ENCODE measurements at places on chromosomes 7 and 10.

DNA sequence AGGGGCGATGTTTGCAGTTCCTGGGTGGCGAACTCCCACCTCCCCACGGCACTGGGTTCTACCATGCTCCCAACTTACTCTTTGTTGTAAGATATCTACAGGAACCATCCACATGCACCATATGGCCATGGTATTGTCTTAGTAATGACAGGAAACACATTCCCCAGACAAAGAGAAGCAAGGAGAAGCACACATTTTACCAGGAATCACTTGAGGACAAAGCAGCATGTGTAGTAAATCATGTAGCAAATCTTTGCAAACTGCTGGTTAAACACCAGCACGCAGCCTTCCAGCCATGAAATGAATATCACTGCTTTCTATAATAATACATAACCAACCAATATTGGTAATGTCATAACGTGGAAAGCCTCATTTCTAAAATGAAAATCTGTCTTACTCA is 101.2 kb downstream of the NRP1 start:
- no peak for DNase-seq

DNA sequence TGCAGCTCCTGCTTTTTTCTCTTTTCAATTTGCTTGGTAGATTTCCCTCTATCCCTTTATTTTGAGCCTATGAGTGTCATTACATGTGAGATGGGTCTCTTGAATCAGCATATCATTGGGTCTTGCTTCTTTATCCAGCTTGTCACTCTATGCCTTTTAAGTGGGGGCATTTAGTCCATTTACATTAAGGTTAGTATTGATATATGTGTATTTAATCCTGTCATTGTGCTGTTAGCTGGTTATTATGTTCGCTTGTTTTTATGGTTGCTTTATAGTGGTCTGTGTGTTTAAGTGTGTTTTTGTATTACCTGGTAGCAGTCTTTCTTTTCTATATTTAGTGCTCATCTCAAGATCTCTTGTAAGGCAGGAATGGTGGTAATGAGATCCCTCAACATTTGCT is 17.0 kb downstream of the GIMAP7 start:
- DNase-seq = no peak

DNA sequence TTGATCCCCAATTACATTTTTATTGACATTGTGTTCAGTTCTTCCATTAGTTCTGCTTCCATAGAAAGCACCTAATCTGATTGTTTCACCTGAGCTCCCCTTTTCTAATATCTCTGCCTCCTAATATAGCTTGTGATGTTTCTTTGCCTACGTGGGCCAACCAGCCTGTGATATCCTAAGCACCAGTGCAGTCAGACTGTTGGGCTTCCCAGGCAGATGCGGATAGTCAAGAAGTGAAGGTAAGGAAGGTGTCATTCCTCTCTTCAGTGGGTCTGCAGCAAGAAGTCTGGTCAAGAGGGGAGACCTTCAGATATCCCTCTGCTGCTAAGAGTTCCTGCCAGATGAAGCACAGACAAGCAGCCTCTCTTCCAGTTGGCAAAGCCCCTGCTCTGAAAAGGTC is 16.2 kb upstream of the DGKI start:
- no peak for DNase-seq

- no peak for DNase-seq
These were observed 245.7 kb downstream of the CCSER2 start for GRCh38 chr10:84574102-84574501.

DNA sequence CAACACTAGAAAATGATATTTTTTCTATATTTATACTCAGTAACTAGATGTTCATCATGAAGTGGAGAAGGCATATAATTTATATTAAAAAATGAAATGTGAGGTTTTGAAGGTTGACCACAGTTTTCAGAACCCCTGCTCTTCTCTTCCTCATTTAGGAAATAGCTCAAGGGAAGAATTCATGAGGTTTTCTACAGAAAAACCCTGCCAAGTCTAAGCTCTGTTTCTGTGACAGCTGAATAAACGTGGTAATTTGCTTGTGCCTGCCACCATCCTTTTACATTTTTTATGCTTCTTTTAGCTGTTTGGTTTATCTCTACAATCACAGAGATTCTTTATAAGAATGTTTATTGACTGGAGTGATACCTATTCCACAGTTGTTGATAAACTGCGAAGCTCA is 630.3 kb upstream of the POT1 start:
- no peak for DNase-seq

DNA sequence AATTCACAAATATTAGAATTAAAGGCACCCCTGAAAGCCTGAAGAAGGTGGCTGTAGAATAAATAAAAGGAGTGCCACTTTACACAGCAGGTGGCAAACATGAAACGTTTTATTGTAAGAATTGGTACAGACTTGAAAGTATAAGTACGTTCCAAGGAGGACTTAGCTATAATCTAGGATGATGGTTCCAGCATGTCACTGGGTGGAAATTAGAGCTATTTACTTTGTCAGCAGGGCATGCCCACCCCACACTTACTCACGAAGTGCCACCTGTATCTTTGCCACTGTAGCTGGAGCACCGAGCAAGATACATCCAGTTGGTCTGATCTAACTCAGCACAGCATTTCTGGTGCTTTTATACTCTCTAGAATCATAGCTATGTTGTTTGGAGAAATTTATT is 97.8 kb downstream of the GRM8 start:
- no peak for DNase-seq

- DNase-seq = no peak
These were observed 15.6 kb downstream of the ITIH2 start for GRCh38 chr10:7718685-7719084.

DNA sequence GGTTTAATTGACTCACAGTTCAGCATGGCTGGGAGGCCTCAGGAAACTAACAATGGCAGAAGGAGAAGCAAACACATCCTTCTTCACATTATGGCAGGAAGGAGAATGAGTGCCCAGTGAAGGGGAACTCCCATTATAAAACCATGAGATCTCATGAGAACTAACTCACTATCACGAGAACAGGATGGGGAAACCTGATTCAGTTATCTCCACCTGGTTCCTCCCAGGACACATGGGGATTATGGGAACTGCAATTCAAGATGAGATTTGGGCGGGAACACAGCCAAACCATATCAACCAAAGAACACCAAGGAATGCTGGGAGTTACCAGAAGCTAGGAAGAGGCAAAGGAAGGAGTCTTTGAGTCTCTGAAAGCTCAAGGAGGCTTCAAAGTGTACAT is 94.3 kb downstream of the IPMK start:
- DNase-seq = no peak

- DNase-seq = no peak
These were observed 283.3 kb downstream of the TNS3 start for GRCh38 chr7:47298636-47299035.

DNA sequence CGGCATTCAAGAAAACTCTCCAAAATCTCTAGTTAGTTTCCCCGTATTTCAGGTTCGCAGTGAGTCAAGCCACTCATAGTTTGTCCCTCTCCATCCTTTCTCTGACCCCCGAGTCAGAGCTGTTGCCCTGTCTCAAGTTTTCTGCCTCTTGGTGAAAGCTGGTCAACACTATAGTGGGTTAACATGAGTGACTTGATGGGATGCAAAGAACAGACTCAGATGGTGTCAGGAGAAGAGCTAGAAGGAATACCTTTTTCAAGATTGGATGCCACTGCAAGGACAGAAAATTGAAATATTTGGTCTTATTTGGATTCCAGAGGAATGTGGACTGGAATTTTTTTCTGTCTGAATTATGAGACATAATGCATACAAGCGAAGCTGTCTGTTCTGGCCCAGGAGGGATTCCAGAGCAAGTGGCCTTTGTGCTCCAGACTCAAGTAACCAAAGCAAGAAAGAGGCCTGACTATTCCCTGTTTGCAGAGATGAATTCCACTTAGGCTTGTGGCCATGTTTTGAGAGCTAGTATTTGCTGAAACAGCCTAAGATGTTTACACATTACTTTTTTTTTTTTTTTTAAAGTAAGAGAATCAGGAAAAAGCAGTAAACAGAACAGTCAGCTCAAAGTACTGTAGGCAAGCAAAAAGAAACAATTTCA is 67.4 kb downstream of the VWC2 start:
- DNase-seq = no peak

- no peak for DNase-seq
These were observed 182.6 kb upstream of the LYZL1 start for GRCh38 chr10:29106287-29106686.

DNA sequence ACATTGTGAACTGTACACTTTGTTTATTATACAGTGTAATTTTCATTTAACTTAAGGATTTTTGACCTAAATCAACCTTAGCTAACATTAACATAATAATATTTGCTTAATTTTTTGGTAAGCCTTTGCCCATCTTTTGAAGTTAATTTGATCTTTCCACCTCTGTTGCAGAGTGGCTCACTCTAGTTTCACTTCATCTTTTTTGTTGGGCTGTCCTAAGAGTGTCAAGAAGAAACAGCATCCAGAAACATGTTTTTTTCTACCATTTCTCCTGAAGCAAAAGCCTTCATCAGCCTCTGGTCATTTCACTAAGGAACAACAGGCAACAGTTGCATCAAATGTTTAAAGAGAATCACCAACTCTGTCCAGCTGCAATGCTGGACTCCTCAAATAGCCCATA is 824.7 kb downstream of the REEP3 start:
- DNase-seq = no peak

- DNase-seq = no peak
These were observed 242.4 kb downstream of the ARHGAP21 start for GRCh38 chr10:24481241-24481640.

DNA sequence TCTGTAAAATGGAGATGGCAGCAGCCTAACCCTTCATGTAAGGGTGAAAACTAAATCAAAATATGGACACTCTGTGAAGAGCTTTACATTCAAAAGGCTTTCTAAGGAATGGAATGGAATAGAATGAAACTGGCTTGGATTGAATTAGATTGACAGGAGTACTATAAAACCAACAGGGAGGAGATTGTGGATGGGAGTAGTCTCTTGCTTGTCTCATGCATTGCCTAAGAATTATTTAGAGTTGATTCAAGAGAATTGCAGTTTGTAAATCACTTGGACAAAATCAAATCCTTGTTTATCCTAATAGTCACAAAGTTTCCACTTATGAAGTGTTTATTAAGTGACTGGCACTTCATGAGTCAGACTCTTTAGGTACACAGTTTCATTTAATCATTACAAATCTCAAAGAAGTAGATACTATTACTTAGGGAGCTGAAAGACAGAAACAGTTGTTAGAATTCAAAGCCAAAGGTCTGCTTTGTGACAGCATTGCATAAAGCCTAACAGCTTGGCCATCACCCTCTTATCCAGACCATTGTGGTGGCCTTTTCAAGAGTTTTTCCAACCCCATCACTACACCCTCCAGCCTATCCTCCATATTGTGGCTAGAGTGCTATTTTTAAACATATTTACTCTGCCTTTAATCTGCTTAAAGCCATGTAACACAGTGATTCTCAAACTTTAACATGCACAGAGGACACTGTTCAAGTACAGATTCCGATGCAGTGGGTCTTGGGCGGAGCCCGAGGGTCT is 91.9 kb upstream of the GHITM start:
- DNase-seq = no peak

DNA sequence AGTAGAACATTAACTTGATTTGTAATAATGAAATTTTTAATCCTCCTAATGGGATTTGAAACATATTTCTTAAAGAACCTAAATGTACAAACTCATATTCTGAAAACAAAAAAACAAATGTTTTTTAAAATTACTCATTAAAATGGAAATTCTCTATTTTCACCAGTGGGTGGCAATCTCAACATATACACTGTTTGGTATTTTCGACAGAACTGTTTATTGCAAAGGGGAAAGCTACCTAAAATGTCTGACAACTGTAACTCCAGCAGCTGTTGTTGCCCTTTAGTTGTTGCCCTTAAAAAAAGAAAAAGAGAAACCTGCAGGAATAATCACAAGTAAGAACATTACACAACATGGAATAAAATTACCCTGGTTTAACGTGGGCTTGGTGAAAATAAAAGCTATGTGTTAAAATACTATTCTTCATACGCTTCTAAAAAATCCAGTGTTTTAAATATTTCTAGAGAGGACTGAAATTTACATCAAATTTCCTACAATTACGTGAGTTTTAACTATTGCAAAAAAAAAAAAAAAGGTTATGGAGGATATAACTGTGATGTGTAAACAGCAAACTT is 54.5 kb downstream of the COL1A2 start:
- DNase-seq = no peak

DNA sequence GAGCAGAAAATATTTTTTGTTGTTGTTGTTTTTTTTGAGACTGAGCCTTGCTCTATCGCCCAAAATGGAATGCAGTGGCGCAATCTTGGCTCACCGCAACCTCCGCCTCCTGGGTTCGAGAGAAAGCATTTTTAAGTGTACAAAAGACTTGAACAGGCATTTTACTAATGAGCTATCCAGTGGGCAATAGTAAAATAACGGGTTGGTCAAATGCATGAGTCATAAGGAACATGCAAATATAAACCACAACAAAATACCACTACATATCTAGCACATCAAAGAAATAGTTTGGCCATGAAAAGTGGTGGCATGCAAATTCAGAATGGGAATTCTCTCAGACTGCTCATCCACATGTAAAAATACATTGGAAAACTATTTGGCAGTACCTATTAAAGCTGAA is 71.7 kb upstream of the TMEM106B start:
- no peak for DNase-seq

DNA sequence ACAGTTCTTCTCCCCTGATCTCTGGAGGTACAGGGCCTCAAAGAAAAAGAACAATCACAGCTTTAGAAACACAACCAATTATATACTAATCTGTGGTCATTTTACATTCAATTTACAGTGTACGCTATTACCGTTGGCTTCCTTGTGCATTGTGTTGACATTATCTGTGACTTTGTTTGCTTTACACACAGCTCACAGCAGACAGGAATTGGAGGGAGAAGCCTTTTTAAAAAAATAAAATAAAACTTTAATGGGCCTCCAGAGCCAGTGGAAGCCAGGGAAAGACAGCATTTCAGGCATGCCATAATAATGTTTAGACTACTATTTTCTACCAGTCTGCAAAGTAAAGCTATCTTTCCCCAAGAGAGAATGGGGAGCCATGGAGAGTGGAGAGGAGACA is 179.0 kb upstream of the ADO start:
- DNase-seq = no peak

GRCh38 chr10:76549171-76549570 is 1088.4 kb downstream of the KCNMA1 start:
- DNase-seq = no peak

All from heart left ventricle (tissue), 16 donors.